Stimulated activated CD8-positive, alpha-beta memory T cell treated with anti-CD3 and anti-CD28 coated beads, Interleukin-15, amount 100 ng/mL, for 24 hours (primary cell): ENCODE measurements at places on chromosomes 1 and 21.
A peak's percentile ranks its signal among the peaks of the same experiment; 100 is the strongest.

- no peak for DNase-seq
These were observed 50.1 kb downstream of the TUT4 start for GRCh38 chr1:52502789-52503188.

DNA sequence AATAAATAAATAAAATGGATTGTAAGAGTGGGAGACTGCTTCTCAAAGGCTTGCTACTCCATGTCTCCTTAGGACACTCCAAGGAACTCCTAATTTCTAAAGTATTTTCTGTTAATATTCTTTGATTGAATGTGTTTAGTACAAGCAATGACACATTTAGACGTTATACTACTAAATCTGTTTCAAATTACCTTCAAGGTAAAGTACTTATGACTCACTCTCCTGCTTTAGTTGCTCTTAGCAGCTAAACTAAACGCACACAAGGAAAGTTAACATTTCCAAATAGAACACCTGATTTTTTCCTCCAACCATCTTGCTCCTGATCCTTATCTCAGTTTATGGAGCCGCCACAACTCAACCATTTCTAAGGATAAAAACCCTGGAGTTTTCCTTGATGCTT lies 969.8 kb upstream of the ADGRL4 start:
- DNase-seq, result no peak

DNA sequence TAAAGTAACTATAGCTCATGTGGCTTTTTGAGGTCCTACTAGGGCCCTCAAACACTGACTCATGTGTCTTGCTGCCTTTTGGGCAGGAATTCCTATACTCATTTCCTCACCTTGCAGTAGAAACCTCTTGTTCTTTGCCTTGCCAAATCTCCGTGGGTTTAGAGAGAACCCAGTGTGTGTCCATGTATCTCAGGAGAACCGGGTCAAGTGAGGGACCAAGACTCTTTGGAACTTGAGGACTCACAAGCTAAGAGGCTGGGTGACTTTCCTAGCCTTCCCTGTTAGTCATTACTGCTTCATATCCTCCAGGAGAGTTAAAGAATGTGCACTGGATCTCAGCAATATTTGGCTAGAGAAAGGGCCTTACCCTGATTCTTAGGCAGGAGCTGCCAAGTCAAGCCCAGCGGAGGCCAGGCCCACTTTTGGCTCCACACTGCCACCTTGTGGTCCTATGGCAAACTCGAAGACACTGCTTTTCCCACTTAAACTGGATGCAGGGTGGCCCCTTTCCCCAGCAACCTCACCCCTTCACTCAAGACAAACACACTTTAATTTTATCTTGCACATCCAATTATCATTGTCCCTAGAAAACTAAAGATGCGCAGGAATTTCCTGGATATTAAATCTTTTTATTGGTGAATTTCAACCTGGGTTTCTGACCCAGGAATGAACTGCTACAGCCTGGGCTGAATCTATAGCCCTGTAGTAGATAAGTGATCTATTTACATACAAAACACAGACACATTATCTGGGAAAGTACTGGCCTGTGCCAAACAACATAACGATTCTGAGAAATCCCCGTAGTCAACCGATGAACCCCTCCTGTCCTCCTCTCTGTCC lies 10.6 kb downstream of the AVPR1B start:
- peak; percentile 65 for DNase-seq

DNA sequence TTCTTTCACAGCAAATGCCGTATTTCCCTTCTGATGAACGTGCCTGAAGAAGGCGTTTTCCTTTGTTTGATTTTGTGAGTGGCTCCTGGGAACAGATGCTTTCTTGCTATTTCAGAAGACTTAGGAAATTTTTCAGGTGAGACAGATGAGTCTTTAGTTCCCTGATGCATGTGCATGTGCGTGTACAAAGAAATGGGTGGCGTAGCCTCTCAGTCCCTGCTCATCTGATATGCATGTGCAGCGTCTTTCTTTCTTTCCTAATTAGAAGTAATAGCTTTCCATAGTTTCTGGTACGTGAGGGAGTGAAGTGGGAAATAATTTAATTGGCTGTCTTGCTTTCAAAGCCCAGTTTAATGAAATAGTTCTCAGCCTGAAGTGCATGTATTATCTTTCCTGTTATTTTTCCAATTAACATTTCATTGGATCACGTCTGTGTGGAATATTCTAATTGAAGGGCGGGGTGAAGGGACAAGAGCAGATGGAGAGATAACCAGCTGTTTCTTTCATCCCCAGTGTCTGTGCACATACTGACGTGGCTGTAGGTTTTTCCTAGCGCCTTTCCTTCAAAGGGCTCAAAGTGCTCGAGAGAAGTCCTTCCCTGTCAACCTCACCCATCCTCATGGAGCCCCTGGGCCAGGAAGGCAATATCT lies 104.3 kb downstream of the FAM78B start:
- DNase-seq, result no peak

DNA sequence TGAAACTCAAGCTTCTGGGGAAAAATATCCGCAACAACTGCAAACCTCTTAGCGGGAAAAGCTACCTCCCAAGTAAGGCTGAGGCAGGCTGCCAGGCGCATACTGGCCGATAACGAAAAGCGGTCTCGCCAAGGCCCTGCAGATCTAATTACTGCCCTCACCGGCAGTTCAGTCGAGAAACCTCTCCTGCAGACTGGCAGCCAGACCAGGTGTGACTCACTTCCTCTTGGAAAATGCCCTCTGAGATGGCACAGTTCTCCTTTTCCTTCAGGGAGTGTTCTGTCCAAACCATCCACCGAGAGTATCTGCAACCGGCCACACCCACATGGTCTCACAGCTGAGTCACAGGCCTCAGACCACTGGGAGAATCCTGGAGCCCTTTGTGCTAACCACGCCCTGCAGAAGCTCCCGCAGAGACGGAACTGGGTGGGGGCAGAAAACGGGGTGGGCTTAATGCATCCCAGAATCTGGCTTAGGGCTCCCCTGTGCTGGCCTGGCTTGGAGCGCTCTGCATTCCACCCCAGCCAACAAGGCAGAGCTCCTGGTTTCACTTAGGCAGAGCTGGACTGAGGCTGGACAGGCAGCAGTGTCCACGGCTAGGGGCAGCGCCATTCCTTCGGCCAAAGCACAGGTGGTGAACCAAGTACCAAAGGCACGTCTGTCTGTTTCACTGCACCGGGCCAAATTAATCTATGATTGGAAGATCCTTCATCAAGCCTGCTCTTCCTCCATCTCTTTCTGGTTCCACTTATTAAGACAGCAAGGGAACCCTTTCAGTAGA lies 1.2 kb downstream of the S100A10 start:
- no peak for DNase-seq

DNA sequence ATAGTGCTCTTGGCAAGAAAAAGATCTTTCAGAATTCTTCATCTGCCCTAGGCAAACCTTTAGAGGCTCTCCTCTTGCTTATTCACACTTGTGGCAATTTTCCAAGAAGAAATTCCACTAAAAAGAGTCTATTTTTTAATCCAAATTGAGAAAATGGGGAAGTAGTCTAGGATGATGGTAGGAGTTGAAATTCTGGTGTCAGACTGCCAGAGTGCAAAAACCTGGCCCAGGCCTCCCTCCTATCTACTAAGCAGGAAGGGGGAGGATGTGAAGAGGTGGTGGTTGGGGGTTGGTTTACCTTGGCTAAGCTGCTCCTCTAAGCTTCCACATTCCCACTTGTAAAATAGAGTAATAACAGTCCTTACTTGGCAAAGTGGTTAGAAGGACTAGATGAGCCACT lies 120.6 kb upstream of the KCNJ15 start:
- no peak for DNase-seq

DNA sequence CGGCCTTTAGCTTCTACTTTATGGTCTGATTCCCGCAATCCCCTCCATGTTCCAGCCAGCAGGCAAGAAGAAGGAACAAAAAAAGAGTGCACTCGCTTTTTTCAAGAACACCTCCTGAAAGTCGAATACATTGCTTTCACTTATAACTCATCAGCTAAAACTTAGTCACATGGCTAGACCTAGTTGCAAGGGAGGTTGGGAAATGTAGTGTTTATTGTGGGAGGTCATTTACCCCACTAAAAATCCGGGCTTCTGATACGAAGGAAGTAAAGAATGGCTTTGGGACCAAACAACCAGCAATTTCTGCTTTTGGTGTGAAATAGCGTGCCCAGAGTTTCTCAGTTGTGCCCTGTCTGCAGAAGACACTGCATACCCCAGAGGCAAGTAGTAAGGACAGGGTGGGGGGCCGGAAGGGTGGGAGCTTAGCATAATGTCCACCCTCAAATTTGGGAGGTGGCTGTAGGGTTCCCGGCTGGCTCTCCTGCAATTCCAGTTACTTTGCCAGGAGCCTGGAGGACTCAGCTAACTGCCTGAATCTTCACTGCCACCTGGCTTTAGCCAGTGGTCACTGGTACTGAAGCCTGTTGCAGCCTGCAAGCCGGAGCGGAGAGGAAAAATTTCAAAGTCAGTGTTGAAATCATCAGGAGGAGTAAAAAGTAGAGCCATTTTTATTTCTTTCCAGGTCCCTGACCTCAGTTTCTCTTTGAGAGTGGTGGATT lies 57.7 kb upstream of the F3 start:
- DNase-seq, result no peak

GRCh38 chr1:177873238-177873637 lies 96.6 kb downstream of the SEC16B start:
- DNase-seq, result no peak
